ENCODE measurements at places on chromosomes 12 and 14.

- DNase-seq = peak; percentile 73
Observed at GRCh38 chr14:74922752-74923401, at the start of gene RPS6KL1. RPS6KL1 (minus strand) TSS chr14:74923260; CDS start chr14:74921541, 1,719 bp downstream.

DNA sequence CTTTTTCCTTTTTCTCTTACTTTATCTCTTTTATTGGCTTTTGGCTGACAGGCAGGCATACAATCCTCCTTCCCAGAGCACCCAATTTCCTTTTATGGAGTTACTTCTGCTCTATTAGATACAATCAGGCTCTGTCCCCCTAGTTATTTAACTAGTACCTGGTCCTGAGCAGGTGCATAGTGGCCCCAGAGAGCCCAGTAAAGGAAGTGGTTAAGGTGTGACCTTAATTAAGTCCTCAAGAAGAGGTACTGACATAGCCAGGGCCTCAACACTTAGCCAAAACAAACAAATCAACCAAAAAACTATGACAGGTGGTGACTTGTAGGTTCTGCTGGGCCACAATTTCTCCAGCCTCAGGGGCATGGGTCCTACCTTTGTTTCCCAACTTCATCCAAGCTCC is 82.9 kb downstream of the CCDC60 start:
- no peak for DNase-seq

GRCh38 chr14:105143451-105144025 is 25.0 kb downstream of the JAG2 start:
- DNase-seq = peak; percentile 11

- DNase-seq = no peak
Observed at GRCh38 chr12:115570069-115570777, 707.3 kb downstream of the MED13L start.

GRCh38 chr14:78446807-78447206 is 276.6 kb downstream of the NRXN3 start:
- no peak for DNase-seq
